ENCODE measurements at places on chromosomes 13 and 19.

DNA sequence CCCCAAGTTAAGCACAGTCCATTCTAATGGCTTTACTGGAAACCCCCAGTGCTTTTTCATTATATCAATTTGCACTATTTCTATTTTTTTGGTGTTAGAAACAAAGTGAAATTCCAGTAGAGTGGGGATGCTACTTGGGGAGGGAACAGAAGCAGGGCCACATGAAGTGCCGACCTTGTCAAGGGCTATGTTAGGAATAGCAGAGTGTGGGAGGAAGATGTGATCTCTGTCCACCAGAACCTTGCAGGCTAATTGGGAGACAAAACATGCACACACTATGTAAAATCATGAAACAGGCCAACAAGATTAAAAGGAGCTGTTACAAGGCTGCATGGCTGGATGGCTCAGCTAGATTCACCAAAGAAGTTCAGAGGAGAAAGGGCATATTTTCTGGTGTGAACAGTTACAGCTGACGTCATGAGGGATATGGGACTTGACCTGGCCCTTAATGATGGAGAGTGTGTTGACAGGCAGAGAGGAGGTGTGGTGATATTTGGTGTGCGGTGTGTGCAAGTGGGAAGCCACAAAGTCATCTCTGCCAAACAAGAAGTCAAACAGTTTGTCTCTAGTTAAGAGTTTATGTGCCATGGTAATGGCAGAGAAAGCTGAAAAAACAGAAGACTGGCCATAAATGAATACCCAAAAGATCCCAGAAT lies 318.4 kb upstream of the MAB21L1 start:
- no peak for DNase-seq

DNA sequence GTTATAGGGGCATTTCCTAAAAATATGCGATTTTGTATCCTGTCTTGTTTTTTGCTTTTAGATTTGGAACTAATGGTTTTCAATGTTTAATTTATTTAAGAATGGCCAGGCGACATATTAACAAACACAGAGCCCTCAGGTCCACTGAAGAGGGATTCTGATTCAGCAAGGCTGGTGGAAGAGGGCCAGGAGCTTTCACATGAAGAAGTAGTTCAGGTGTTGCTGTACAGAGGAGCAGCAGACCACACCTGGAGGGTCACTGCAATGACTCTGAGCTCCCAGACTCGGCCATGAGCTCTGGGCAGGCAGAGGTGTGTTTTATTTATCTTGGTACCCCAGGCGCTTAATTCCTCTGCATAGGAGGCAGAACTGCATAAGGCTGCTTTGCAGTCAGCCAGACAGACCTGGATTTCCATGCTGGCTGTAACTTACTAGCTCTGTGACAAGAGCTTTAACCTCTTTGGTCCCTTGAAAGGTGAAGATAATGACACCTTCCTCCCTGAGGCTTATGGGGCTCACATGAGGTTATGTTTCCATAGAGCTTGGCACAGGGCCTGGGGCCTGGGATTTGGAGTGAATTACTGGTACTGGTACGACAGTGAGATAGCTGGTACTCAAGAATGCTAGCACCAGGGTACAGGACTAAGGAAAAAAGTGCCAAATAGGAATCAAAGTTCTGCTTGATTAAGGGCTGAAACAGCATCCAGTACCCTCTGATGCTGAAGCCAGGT lies 184.7 kb downstream of the OXGR1 start:
- DNase-seq = no peak

DNA sequence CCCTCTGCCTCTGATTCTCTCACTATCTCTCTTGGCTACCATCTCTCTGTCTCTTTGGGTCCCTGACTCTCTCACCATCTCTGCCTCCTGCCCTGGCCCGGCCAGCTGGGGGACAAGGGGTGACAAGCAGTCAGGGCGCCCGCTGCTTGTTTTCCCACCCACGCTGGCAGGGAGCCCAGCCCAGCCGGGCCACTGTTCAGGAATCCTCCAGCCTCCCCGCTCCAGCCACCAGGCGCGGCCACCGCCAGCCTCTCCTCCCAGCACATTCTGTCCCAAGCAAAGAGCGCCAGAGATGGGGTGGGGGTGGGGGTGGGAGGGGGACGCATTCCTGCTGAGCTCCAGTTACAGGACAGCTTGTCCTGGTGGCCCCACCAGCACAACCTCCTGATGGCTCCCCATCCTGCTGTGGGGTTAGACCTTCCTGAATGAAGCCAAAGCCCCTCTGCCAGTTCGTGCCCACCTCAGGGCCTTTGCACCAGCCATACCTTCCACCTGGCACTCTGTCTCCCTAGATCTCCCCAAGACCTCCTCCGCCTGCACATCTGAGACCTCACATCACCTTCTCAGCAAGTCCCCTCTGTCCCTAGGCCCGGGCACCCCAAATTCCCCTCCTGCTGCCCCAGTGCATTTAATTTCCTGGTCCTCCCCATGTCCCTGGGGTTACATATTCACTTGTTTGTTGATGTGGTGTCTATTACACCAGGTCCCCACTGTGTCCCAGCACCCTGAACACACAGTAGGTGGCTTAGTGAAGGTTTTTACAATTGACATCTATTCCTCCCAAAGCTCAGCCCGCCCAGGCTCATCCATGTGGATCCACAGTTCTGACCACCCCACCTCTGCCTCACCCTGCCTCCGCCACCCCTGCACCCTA lies 12.5 kb downstream of the ARRDC2 start:
- DNase-seq = no peak

GRCh38 chr13:57635541-57636085 lies 4.1 kb downstream of the PCDH17 start:
- no peak for DNase-seq

DNA sequence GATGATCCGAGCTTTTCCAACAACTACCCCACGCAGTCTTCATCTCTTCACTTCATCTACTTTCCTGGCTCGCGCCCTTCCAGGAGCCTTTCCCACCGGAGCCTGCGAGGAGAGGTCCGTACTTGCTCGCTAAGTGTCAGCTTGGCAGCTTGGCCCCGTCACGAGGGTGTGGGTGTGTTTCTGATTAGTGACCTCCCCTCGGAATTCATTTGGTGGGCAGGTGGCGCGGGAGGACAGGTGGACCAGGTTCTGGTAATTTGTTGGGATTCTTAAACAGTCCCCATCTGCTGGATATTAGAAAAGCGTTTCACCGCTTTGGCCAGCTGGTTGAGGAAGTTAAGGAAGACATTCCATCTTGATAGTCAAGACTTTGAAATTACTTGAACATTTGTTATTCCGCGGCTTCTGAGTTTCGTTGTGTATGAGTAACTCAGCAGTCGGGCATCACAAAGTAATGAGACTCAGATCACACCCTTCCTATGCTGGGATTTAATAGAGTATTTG lies 515 bp downstream of the UFM1 start:
- DNase-seq = peak; percentile 28

DNA sequence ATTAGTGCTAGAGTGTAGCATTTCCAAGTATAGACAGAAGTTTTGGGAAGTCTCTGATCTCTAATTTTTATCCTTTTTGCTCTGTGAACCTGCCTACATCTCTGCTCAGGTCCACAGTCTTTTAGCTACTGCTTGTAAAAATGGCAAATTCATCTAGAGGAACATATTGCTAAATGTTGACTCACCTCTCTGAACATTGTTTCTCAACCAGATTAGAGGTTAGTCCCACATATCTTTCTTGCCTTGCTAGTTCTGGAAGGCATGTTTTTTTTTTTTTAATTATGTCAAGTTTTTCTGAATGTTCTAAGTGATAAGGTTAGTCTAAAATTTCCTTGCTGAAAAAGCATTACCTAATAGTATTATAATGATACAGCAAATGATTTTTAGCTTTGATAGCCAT lies 2889.6 kb upstream of the PCDH20 start:
- no peak for DNase-seq

- no peak for DNase-seq
Observed at GRCh38 chr13:44155422-44156293, 218.0 kb upstream of the SERP2 start.

DNA sequence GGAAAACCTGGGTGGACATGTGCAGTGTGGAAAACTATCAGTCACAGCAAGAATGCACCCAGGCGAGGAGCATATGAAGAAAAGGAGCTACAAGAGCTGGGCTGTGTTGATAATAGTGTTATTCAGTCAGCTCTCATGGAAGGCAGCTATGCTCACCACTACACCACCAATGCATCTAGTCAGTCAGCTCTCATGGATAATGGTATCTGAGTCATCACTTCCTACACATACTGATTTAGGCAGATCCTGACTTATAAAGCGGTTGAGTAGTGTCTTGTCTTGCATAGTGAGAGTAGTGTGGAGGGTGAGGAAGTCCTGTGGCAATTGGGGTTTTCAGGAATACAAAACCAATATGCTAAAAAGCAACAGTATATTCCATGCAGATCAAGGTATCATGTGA lies 9.1 kb upstream of the ZNF160 start:
- no peak for DNase-seq

DNA sequence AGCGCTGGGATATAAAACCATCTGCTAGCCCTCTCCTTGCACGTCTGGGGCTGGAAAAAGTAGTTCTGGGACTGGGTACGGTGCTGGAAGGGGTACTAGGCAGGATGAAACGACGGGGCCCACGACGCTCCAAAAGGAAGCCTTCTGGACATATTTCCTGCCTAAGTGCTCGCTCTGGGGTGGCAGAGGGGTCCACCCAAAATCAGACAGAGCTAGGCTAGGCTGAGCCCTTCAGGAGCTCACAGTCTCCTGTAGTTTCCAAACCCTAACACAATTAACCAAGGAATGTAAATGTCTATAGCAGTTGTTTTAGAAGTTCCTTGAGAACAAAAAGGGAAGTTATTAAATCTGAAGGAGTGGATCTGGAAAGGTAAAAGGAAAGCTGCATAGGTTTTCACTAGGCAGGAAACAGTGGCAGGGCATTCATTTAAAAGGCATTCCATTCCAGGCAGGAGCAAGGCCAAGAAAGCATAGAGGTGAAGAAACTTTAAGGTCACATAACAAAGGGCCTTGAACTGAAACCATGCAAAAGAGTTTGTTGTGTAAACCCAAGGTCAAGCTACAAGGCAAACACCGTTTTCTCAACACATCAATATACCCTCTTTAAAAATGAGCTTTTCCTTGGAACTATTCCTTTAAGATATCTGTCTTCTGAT lies 634 bp upstream of the DIAPH3 start:
- no peak for DNase-seq

- no peak for DNase-seq
Observed at GRCh38 chr19:10701955-10702525, 801 bp downstream of the QTRT1 start.

- no peak for DNase-seq
Observed at GRCh38 chr13:114111577-114111976, 20.8 kb downstream of the RASA3 start.

DNA sequence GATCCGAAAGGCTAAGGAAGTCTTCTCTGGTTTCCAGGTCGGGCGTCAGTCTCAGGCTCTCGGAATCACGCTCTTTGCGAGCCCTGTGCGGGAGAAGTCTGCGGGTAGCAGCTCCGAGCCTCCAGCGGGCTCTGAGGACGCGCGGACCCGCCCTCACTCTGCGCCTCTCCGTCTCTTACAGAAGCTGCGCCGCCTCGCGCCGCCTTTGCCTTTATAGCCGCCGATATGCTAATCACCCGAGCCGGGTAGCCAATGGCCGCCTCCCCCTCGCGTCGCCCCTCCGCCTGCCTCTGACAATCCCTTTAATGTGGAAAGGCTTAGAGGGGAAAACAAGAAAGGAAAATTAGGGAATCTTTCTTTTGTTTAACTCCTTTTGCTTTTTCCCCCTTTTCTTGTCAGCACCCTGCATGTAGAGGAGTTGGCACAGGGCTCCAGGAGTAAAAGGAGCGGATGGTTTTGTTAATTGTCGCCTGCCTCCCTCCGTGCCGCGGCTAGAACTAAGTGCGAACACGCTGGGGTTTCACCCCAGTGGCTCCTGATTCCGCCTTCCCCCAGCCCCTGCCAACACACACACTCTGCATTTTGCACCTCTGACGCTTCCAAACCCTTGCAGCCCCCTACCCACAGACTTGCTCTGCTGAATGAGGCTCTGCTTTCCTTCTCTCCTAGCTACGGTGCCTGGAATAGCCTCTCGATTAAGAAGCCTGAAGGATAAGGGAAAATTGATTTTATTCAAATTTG lies at the start of gene PCDH8:
PCDH8 (minus strand) TSS at position 186 of the 741 bp plus-strand sequence. CDS start 204 bp downstream, outside the sequence.
- DNase-seq = no peak

DNA sequence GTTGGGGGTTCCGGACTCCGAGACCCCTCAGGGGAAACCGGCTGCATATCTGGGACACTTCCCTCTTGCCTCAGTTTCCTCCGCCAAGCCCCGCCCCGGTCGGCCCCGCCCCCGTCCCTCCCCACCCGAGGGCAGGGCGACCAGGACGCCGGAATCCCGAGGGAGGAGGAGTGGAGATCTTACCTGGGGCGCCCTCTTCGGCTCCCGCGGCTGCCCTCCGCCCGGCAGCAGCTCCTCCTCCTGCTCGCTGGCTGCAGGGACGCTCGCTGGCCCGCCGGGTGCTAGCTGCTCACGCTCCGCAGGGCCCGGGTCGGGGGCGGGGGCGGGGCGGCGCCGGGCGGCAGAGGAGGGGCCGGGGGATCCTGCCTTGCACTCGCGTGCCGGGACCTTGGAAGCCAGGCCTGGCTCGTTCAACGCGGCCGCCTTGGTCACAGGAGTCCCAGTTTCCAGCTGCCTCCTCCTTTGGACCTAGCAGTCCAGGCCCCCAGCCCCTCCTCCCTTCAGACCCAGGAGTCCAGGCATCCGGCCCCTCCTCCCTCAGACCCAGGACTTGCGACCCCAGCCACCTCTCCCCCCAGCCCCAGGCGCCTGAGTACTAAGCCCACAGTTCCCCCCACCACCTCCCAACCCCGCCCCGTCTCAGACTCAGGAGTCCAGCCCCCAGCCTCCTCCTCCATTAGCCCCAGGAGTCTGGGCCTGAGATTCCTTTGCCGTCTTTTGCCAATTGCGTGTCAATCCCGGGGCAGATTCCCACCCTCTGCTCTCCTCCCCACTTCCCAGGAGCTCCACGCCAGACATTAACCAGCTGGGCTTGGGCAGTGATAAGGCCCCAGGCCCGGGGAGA lies at the start of gene NTF4:
NTF4 (minus strand) TSS at position 51 of the 844 bp plus-strand sequence. CDS start 2,821 bp downstream, outside the sequence.
- no peak for DNase-seq

DNA sequence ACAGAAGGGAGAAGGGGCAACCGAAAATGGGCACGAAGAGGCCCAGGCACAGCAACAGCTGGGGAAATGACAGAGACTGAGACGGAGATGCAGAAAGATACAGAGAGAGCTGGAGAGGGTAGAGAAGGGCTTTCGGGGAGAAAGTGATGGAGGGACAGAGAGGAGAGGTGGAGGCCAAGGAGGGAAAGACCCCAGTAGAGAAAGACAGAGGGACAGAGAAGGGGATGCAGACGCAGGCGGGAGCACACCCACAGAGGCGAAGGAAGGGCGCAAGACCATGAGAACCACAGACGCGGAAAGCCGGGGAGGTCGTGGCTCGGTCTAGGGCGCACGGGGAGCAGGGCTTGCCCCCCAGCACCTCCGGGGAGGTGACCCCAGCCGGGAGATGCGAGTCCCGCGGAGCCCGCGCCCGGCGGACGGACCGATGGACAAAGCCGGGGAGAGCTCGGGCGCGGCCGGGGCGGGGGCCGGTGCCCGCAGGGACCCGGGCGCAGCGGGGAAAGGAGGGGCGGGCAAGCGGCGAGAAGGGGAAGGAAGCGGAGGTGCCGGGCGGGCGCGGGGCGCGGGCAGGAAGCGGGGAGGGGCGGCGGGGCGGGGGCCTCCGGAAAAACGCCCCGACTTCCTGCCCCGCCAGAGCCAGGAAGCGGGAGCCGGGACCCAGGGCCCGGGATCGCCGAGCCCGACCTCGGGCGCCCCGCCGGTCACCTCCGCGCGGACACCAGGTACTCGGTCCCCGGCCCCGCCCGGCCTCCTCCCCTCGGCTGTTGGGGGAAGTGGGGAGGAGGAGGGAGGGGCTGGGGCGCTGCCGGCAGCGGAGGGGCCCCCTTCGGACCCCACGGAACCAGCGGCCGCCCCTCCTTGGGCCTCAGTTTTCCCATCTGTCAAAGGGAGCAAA lies at the start of gene ARHGEF1:
ARHGEF1 (plus strand) TSS at position 617 of the 895 bp plus-strand sequence. CDS start 4,899 bp downstream, outside the sequence.
- no peak for DNase-seq

Data from astrocyte of the cerebellum (primary cell).